ENCODE measurements at places on chromosomes 7 and 10.

- peak; percentile 66 for DNase-seq
Observed at GRCh38 chr7:95578299-95578855, 17.9 kb downstream of the PDK4 start.

DNA sequence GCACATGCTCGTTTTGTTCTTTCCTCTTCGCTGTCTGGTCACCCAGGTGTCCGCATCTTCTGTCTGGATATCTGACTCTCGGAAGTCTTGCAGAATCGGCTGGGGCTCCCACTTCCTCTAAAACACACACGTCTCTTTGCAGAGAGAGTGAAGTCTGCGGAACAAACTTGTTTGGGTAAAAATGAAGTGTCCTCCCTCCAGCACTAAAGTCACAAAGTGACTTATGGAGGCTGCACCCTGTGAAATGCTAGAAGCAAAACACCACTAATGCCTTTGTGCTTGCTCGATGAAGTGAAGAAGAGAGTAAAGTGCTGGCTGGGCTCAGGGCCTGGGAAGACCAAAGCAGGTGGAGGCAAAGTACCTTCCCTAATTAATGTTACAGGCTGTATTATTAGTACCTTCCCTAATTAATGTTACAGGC lies 71.4 kb downstream of the FGFR2 start:
- no peak for DNase-seq

GRCh38 chr7:47336472-47337425 lies 245.2 kb downstream of the TNS3 start:
- DNase-seq: no peak

GRCh38 chr10:60898321-60898720 lies 45.7 kb downstream of the RHOBTB1 start:
- DNase-seq: no peak

DNA sequence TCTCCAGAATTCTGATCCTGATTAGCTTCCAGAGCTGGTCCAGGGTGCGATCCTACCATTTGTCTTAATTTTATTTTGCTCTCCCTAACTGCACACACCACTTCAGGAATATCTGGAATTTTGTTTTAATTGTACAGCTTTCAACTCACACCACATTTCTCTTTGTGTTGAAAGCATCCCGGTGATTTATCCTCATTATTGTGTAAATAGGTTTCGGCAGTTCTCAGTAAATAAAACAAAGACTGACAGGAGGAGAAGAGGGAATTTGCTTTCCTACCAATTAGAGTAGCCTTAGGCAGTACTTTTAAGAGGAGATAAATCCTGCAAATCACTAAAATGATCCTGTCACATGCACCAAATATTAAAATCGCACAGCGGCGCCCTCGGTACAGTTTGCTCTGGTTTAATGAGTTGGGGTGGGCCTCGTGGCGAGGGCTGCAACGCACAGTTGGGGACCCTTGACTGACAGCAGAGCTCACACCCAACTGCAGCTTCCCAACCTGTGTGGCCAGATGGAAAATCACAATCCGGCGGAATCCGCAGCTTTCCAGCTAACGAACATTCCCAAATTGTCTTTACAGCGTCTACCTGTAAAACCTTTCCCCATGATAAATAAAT lies 62.6 kb downstream of the EBF3 start:
- DNase-seq: no peak

GRCh38 chr7:86939197-86939814 lies 120.1 kb downstream of the ELAPOR2 start:
- DNase-seq: peak; percentile 15

DNA sequence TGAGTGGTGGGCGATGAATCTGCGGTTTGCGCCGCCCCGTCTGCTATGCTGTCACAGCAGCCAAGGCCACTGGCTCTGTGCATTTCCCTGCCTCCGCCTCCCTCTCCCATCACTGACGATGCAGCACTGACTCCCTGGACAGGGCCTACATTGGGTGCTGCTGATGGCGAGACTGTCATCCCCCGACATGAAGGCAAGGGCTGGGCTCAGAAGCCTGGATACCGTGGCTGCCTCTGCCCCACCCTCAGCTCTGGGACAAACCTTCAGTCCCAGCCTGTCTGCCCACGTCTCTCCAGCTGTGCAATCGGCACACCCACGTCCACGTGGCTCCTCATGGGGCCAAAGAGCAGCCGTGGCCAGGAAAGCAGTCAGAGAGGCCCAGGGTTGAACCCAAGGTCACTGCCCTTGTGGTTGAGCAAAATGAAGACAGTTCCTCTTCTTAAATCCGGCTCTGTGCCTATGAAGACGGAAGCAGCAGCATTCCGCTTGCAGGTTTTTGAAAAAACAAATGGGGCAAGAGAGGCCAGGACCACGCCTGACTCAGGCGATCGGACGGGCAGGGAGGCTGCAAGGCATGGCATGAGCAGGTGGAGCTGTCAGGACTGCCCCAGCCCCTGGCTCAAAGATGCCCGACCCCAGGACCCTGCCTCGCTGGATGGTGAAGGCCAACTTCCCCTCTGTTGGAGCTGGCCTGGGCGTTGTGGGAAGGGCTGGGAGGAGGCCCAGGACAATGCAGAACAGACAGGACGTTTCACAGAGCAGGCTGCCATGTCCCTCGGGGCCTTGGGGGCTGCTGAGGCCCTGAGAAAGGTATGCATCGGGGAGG lies 517.5 kb downstream of the DNAJB6 start:
- DNase-seq: no peak

DNA sequence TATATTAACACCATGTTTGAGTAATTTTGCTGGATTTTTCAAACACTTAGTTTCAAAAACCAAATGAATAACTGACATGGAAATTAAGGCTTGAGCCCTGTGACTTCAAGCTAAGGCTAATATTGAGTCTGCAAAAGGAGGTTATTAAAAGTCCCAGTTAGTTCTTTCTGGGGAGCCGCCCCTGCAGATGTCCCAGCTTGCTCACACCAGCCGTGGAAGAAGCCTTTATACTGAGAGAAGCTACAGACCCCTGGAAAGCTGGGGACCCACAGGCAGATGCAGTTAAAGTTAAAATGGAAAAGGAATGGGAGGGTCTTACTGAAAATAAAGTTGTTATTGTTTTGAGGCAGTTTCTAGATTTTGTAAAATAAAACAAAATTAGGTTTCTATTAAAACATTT lies 18.5 kb upstream of the ZNF680 start:
- DNase-seq: no peak

- no peak for DNase-seq
Observed at GRCh38 chr7:158255156-158255555, 332.5 kb downstream of the PTPRN2 start.

DNA sequence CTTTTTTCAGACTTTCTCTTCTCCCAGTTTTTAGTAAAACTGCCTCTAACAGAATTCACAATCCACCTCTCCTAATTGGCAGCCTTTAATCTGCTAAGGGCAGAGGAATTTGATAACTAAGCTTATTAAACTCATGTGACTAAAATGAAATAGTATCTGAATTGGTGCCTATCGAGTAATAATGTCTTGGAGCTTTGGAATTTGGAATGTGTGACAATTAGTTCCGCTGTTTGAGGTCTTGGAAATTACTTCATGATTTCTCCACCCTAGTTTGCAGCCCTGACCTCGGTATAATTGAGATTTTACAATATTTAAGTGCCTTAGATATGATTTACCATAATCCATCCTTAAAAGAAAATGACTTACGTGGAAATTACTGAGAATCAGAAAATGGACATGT lies 190.4 kb upstream of the NEBL start:
- no peak for DNase-seq

- no peak for DNase-seq
Observed at GRCh38 chr10:107433605-107434004, 269.1 kb upstream of the SORCS1 start.

- DNase-seq: no peak
Observed at GRCh38 chr10:133100706-133101415, 13.1 kb downstream of the ADGRA1 start.

GRCh38 chr7:1675036-1675671 lies 5.1 kb downstream of the ELFN1 start:
- DNase-seq: no peak

- no peak for DNase-seq
Observed at GRCh38 chr10:91289305-91289704, 68.8 kb downstream of the PCGF5 start.

DNA sequence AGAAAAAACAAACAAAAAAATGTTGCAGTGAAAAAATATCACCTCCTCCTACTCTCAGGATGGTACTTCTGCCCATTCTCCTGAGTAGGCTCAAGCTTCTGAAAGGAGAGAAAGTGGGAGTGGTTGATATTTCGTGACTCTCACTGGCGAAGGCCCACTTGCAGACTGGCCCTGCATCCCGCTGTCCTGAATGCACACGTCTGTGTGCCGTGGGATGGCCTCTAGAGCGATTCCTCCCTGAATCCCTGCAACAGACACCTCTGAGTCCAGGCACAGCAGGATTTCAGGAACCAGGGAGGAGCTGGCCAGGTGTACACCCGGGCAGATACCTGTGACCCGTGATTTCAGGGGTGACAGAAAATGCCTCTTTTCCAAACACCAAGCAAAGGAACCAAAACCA lies 319.2 kb downstream of the DPP6 start:
- DNase-seq: no peak

GRCh38 chr10:46014683-46015405 lies 15.6 kb downstream of the NCOA4 start:
- no peak for DNase-seq

DNA sequence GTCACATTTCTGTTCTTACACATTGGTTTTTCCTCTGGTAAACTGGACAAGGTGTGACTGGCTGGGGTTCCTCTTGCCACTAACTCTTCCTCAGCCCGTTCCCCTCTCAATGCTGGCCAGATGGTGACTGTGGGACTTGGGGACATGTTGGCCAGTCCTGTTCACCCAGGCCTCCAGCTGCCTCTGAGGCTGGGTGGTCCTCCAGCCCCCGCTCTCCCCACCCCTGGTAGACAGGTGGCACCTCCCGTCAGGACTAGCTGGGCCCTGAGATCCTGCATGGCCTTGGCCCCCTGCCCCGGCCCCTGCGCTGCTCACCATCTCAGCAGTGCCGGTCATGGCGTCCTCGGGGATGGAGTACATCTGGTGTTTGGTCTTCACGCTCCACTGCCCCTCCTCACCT lies 10.8 kb upstream of the MYL7 start:
- no peak for DNase-seq

- DNase-seq: no peak
Observed at GRCh38 chr10:4181621-4182049, 396.6 kb upstream of the KLF6 start.

DNA sequence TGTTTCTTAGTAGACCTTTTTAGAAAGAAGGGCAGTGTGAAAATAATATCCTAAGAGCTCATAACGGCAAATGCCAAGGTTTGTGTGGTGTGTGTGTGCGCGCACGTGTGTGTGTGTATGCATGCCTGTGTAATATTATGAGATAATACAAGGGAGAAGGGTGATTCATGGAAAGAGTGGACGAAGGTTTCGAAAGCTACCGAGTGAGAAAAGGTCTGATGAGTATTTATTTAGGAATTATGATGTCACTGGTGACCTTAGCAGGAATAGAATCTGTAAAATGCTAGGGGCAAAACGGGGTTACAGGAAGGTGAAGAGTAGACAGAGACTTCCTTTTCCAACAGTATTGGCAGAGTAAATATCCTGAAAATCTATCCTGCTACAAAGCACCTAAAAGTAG lies 107.3 kb downstream of the AHR start:
- no peak for DNase-seq

DNA sequence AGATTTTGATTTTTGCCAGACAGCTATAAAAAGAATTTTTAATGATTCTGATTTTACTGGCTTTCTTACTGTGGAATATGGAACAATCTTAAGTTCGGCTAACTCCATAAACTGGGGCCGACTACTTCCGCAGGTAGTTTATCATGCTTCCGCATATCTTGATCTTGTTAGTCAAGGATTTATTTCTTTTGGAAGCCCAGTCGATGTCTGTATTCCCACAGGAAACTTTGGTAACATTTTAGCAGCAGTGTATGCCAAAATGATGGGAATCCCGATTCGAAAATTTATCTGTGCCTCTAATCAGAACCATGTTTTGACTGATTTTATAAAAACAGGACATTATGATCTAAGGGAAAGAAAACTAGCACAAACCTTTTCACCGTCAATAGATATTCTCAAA lies 8.1 kb downstream of the THNSL1 start:
- DNase-seq: no peak

- DNase-seq: no peak
Observed at GRCh38 chr7:74018246-74018895, 9.6 kb upstream of the ELN start.

DNA sequence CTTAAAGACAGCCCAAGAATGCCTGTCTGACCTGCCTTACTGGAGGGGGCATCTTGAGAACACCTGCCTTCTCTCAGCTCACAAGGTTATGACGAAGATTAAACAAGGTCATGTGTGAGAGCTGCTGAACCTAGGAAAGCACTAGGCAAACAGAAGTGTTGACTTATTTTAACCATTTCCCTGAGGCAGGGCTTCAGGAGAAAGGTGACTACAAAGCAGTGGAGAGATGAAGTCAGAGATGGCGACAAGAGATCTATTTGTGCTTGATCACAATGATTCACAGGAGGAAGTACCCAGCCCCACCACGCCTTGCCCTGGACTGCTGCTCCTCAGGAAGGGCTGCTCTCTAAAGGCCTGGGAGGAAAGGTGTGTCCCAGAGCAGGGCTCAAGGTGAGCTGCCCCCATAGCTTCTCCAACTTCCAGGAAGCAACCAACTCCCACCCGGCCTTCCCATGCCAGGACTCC lies 27.8 kb downstream of the STN1 start:
- no peak for DNase-seq

GRCh38 chr10:127745861-127746260 lies 8.9 kb downstream of the FOXI2 start:
- no peak for DNase-seq

GRCh38 chr7:106562711-106563366 lies 98.1 kb downstream of the CCDC71L start:
- no peak for DNase-seq

GRCh38 chr10:20115894-20116293 lies 299.7 kb downstream of the PLXDC2 start:
- no peak for DNase-seq

DNA sequence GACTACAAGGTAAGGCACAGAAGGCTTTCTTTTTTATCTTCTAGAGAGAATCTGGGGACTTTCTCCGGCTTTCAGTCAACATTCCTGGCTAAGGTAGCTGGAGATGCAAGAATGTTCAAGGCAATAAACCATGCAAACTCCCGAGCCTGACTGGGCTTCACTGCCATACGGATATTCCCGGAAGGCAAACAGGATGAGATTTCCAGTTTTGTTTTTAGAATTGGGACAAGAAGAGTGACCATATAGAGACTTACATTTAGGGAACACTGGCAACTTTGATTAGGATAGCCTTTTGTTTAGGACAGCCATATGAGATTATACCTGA lies 269 bp downstream of the CALD1 start:
- DNase-seq: no peak

DNA sequence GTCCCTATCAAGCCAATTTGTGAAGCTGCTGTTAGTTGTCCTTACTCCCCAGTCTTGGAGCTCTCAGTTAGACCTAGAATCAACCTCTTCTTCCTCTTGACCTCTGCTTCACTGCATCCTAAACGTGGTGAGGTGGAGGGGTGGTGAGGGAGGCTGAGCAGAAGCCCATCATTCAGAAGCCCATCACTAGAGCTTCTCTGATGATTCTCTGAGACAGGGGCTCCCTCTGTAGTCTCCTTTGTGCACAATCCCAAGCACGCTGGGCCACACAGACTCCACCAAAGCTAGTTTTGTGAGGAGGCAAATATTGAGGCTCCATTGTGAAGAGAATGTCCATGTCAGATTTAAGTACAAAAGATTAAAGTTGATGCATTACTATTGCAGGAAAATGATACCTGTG lies 163.8 kb upstream of the PRSS1 start:
- no peak for DNase-seq

- no peak for DNase-seq
Observed at GRCh38 chr7:1220977-1221745, 11.5 kb upstream of the UNCX start.

- DNase-seq: no peak
Observed at GRCh38 chr10:8588135-8588534, 533.6 kb downstream of the GATA3 start.

All from NCI-H2107 (cell line).